ENCODE measurements at places on chromosomes 13 and 19.

- no peak for DNase-seq
These were observed 1.8 kb upstream of the GSX1 start for GRCh38 chr13:27790523-27790922.

GRCh38 chr13:114015111-114015968, 41.5 kb upstream of the C13orf46 start:
- no peak for DNase-seq

DNA sequence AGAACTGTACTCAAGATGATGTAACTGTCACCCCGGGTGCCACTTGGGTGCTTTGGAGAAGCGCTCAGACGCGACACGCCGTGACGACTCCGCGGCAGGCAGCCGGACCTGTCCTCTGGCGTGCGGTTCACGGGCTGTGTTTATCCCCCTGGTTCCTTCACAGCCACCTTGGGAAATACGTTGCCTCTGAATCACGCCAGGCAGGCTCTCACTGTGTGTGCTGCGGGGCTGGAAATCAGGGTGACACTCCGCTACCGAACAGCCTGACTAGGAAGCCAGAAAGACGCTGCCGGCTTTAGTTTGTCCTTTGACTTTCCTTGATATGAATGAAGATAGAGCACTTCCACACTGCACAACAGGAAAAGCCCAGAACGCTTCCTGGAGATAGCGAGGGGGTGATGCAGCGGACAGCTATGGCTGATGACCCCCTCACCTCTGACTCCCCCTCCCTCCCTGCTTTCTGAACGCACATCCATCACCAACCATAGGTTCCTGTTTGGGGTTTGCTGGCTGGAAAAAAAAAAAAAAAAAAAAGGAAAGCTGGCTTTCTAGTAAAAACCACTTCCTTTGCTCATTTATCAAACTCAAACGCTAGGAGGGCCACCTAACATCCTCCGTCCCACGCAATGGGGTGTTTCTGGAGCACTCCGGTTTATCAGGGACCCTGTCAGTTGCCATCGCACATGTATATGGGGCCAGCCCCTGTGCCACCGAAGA, 3.7 kb upstream of the GP6 start:
- peak; percentile 75 for DNase-seq

DNA sequence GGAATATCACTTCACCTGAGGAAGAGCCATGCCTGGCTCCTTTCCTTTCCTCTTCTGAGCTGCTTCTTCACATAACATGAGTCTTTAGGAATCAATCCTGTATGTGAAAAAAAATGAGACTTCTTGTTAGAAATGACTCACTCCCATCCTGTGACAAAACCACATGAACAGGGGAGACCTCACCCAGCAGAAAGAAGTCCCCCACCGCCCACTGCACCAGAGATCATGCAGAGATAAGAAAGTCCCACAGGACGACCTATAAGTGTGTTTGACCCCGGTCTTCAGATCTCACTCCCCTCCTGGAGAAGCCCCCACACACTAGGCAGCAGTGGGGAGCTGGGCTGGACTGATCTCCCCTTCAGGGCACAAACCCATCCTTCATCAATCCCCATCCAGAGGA, 7.8 kb downstream of the ZNF600 start:
- DNase-seq = no peak

DNA sequence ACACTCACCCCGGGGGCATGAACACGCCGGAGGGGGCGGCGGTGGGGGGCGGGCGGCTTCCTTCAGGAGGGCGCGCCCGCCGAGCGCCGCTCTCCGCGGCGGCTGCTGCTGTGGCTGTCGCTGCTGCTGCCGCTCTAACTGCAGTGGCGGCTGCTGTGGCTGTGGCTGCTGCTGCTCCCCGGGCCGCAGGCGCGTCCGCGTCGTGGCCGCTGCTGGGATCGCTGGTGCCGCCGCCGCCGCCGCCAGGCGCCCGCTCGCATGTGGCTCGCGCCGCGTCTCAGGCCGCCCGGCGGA, at the start of gene BBC3:
Gene BBC3 (minus strand): TSS at position 279 of the 294 bp plus-strand sequence. CDS start 2,768 bp downstream, outside the sequence.
- no peak for DNase-seq

DNA sequence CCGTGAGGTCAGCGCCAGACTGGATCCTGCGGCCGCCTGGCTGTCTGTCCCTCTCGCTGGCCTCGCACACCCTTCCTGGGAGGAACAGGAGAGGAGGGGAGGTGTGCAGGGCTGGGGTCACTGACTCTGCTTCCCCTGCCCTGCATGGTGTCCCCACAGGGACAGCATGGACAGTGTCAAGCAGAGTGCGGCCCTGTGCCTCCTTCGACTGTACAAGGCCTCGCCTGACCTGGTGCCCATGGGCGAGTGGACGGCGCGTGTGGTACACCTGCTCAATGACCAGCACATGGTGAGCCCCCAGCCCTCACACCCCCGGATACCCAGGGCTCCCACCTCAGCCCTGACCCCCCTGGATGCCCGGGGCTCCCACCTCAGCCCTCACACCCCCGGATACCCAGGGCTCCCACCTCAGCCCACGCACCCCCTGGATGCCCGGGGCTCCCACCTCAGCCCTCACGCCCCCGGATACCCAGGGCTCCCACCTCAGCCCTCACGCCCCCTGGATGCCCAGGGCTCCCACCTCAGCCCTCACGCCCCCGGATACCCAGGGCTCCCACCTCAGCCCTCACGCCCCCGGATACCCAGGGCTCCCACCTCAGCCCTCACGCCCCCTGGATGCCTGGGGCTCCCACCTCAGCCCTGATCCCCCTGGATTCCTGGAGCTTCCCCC, 21.2 kb downstream of the FUZ start:
- DNase-seq = no peak

DNA sequence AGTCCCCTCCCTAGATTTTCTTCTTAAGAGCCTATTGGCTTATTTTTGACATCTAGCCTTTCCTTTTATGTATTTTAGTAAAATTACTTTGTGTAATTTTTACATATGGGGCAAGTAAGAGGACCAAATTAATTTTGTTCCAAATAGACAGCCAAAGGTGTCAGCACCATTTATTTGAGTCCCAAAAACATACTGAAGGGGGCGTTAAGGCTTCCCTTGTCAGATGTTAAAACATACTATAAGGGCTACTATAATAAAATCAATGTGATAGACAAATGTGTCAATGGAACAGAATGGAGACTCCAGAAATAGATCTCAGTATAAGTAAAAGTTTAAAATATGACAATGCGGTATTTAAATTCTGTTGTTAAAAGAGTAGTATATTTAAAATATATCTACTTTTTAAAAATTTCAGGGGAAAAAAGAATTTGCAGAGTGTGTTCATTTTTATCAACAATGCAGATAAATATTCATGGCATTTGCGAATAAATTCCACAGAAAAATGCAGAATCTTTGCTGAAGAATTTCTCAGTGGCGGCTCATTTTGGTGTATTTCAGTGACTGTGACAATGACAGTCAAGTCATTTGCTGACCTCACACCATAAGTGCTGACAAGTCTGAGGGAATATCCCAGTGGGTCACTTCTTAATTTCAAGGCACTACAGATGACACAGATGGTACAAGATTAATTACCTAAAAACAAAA, 133.7 kb downstream of the MTUS2 start:
- DNase-seq = no peak

- peak; percentile 29 for DNase-seq
These were observed 709 bp downstream of the N4BP2L1 start for GRCh38 chr13:32426990-32427851.

- DNase-seq = no peak
These were observed 328.9 kb upstream of the SLC10A2 start for GRCh38 chr13:103395139-103395538.

DNA sequence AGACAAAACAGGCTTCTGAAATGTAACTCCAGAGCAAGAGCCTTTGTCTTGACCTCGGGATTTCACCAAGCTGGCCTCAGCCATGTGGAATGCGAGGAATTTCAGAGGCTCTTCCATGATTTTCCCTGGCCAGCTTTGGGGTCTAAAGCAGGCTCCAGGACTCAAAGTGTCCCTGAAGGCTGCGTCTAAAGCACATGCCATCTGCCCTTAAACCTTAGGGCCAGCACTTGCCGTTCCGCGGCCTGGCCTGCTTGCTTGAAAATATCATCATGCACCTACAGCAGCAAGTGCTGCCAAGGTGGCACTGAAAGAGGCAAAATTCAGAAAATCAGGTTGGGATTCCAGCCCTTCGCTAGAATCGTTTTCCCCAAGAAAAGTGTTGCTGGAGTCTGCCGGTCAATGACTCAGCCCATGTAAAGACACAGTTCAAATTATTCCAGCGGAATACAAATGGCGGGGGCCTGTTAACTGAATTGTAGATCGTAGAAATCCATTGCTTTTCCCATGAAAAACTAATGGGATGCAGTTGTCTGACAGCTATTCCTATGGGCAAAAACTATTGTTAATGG, 105.7 kb upstream of the RAP2A start:
- no peak for DNase-seq

DNA sequence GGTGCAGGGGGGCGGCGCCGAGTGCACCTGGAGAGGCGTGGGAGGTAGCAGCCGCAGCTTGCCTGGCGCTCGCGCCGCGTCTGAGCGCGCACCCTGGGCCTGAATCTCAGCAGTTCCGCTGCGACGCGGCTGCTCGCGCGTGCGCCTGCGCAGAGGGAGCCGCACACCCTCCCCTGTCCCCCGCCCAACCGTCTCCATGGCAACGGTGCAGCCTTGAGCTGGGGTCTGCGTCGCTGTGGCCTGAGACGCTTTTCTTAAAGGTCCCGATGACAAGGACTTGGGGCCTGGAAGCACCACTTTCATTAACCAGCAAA, at the start of gene PNMA8B:
Gene PNMA8B (minus strand): TSS at position 82 of the 314 bp plus-strand sequence. CDS start 402 bp downstream, outside the sequence.
- DNase-seq = no peak

GRCh38 chr19:18223860-18224524, 2.2 kb downstream of the PDE4C start:
- DNase-seq = peak; percentile 13

DNA sequence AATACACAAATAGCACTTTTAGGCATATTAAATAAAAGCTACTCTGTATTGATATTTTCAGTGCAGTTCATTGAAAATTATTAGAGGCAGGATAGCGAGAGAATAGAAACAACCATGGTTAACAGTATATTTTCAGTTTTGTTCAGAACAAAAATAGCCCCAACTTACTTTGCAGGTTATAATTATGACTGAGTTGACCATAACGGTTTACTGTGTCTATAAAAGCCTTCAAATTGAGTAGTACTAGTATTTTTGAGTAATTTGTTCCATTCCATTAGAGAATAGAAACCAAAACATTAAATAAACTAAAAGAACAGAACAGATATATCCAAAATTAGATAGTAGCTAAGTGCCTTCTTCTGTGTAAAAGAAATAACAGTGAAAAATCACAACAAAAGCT, 1108.4 kb upstream of the PCDH20 start:
- DNase-seq = no peak

DNA sequence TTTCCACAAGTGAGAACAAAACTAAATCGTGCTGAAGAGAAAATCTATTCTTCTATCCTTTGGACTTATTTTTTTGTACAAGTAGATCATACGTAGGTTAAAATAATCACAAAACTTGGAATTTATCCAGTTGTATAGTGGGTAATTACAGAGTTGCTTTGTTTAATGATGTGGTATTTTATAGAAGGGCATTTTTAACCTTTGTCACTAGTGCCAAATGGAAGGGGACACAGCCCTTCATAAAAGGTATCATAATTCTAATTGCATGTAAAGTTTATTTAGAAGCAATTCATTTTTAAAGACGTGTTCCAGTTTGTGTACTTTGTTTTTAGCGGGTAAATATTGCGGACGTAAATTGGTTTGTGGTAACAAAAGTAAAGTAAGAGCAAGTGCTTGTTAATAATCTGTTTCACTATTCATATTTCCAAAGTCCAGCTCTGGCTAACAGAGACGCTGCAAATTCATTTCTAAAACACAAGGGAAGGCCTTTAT, 99.5 kb downstream of the ERCC5 start:
- no peak for DNase-seq

DNA sequence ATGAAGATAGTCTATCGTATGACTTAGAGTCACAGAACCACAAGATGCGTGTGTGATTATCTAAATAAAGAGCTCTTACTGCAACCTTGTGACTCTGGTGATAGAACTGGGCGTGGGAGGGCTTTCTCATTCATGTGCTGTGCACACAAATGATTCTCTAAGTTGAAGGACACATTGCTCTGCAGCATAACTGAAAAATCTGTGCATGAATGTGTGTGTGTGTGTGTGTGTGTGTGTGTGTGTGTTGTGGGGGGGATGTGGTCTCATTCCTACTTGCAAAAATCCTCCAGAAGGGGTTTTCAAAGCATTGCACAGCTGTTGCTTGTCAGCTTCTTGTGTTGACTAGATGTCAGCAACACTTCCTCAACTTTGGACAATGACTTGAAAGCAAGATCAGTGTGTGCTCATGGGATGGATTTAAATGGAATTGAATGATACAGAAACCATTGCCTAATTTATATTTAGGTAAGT, 22.4 kb downstream of the LRCH1 start:
- no peak for DNase-seq

DNA sequence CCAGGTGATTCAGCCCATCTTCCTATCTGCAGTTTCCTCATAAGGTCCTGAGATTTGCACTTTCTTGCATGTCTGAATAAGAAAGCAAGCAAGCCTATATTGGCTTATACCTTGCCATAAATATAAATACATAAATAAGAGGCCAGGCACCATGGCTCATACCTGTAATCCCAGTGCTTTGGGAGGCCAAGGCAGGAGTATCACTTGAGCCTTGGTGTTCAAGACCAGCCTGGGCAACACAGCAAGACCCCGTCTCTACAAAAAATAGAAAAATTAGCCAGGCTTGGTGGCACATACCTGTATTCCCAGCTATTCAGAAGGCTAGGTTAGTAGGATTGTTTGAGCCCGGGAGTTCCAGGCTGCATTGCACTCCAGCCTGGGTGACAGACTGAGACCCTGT, 5.5 kb upstream of the GPATCH1 start:
- DNase-seq = no peak

DNA sequence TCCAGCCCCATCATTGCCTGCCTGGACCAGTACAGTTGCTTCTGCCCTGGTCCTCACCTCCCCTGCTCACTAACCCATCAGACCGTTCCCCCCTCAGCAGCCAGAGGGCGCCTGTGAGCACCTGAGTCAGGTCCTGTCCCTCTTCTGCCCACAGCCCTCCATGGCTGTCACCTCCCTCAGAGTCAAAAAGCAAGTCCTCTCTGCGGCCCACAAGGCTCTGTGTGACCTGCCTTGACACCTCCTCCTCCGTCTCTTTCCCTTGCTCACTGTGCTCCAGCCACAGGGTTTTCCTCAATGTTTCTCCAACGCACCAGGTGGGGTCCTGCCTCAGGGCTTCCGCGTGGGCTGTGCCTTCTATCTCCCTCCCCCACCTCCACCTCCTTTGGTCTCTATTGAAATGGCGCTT, 29.4 kb upstream of the PTPRS start:
- DNase-seq = no peak

DNA sequence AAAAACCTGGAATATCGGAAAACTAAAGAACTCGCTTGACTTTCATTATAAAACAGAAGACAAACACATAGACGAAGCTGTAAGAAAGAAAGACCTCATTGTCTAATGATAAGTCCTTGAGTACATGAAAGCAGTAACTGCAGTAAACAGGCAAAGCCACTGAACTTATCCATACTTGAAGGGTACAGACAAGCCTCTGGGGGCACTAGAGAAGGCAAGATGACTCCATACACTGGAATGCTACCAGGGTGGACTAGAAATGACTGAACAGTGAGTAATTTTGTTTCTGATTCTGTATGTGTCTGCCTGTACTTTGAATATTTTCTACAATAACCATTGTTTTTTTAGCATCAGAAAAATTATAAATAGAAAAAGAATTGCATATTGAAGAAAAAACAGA, 507.9 kb downstream of the UQCRFS1 start:
- no peak for DNase-seq

All from GDM1 (cell line).